Stimulated activated CD8-positive, alpha-beta memory T cell treated with anti-CD3 and anti-CD28 coated beads, Interleukin-12 subunit alpha, Interleukin-12 subunit beta, amount 100 ng/mL, for 4 hours (primary cell): ENCODE measurements at places on chromosomes 7 and 10.

DNA sequence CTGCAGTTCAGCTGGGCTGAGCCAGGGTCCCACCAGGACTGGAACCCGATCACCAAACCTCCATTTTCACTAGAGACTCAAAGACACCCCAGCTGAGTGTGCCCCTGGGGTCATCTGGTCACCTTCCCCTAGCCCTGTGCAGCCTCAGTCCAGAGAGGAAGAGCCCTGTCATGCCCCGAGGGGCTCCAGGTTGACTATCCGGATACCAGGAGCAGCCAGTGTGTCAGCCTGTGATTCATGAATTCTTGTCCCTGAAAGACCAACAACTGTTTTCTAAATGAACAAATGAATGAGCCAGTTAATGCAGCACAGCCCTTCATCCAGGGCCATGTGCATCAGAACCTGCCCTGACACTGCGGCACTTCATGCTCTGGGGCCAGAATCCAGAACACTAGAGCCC is 201.9 kb upstream of the TCERG1L start:
- DNase-seq: no peak

- DNase-seq: no peak
Observed at GRCh38 chr10:1057106-1057657, 997 bp downstream of the WDR37 start.

GRCh38 chr7:26237035-26237807 is 35.7 kb downstream of the CBX3 start:
- no peak for DNase-seq

DNA sequence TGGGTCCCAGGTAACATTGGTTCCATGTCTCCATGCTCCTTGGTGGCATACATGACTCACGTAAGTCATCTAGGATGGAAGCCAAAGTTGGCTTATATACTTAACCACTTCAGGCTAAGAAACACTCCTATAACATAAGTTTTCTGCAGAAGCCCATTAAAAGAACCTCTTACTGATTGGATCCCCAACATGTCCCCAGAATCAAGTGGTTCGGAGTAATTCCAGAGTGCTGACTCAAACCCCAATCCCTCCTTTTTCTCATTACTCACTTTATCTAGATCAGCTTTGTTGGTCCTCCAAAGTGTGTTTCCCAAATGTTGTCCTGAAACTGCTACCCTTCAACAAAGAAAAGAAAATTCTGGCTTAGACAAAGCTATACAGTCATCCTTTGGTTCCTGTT is 10.1 kb upstream of the ATOH7 start:
- no peak for DNase-seq
